ENCODE measurements at places on chromosomes 2 and 18.

DNA sequence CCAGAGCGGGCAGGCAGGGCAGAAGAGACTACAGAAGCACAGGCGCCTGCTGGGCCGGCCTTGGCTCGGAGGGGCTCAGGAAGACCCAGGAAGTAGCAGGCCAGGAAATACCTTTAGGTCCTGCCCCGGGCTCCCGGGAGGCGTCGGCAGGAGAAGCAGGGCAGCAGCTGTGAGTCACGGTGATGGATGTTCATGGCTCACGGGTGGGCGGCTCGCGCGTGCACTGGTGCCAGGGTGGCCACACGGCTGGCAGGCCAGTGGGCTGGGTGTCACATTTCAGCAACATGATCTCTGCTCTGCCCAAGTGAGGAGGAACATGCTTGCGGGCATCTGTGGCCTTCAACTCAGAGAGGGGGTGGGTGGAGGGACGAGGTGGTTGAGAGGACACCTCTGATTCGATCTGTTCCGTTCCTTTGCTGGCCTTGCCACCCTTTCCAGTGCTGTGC, 139.3 kb downstream of the KLHL29 start:
- DNase-seq, result peak; percentile 75

DNA sequence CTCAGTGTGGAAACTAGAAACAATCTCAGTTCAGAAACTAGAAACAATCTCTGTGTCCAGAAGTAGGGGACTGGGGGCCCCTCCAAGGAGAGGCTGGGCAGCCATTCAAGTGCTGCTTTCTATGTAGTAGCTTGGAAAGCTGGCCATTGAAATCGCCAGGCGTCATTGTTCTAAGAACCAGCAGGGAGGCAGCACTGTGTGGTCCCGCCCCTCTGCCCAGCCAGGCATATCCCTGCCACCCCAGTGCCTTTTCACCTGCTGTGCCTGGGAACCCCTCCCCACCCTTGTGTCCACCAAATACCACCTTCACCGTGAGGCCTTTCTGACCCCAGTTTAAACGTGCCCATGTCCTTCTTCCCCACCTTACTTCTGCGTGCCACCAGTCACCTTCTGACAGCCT, 221.6 kb downstream of the GBX2 start:
- DNase-seq, result no peak

- DNase-seq, result no peak
Measured at GRCh38 chr18:76977684-76978232, 154.8 kb downstream of the MBP start.

DNA sequence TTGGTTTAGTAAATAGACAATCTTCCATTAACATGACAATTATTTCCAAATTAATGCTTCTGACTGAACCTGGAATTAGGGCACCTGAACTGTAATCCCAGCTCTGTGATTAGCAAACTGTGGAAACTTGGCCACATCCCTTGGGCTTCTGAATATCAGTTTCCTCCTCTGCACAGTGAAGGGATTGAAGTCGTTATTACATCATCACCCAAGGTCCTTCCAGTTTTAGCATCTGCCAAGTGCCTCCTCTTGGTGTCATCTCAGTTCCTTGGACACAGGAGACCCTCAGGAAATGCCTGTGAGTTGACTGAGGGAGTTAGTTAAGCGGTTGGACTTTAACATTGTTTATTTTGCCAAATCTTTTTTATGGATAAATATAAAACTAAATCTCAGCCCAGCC, 64.8 kb downstream of the MOGAT1 start:
- no peak for DNase-seq

GRCh38 chr2:32825291-32825712, 121.5 kb upstream of the LTBP1 start:
- DNase-seq, result no peak

- DNase-seq, result no peak
Measured at GRCh38 chr2:60433018-60433596, 120.3 kb downstream of the BCL11A start.

GRCh38 chr2:159381574-159381973, 95.1 kb upstream of the WDSUB1 start:
- DNase-seq, result no peak

DNA sequence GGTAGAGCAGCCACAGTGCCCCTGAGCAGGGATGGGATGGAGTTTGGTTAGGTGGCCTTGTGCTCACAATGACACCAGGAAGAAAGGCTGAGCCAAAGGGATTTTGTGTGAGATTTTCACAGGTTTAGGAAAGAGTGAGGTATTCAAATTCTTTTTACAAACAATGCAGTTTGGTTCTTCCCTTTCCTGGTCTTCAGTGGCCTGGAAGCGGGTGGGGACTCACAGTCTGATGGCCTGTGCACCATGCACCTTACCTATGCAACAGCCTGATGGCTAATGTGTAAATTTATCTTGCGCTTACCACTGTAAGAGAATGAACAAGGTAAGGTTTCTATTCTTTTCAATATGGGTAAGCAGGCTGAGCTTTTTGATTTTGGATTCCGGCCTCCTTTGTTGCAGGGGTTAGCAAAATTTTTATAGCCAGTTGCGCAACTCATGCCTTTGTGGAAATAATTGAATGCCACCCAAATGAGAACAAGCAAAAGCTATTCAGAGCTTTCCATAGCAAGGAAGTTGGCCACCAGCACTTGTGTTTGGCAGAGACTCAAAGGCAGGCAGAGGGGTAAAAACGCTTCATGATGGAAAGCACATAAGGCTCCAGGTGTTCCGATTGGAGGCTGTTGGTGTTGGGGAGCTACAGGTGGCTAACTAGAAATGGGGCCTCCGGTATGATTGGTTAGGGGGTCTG, 23.8 kb upstream of the IL1R2 start:
- DNase-seq, result no peak

- no peak for DNase-seq
Measured at GRCh38 chr2:120685066-120685973, 50.3 kb upstream of the GLI2 start.

DNA sequence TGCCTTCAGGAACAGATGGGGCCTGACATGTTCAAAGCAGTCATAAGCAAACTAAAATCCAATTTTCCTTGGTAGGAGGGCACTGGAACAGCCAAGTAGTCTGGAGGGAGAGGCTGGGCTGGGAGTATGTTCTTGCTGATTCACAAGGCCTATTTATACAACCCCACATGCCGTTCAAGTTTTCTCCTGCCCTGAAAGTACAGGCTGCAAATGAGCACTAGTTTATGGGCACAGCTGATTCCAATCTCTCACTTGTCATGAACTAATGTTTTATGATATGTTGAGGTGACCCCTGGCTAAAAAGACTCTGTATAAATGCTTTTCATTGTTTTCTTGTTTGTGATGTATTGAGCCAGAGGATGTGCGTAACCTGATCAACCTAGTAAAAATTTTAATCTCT, 183.4 kb upstream of the SRD5A2 start:
- DNase-seq, result no peak

GRCh38 chr2:14261771-14262170, 370.7 kb upstream of the LRATD1 start:
- DNase-seq, result no peak

GRCh38 chr18:13548966-13549879, 177.1 kb downstream of the FAM210A start:
- DNase-seq, result no peak

- DNase-seq, result no peak
Measured at GRCh38 chr2:127598711-127599110, 47.2 kb upstream of the GPR17 start.

DNA sequence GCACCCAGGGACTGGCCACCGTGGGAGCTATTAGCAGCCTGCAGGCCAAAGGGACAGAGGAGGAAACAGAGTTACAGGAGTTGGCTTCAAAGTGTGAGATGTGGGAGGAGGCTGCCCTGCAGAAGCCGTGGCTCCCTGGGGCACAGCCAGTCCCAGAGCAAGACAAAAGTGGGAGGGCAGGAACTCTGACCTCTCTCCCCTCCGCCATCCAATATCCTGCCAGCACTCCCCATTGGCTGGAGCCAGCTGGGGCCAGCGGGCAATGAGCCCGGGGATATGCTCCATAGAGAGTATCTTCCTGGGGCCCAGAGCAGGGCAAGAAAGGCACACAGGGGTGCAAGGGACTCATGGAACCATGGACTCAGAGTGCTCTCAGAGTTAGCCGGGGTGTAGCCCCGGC, 143.1 kb downstream of the INHBB start:
- no peak for DNase-seq

DNA sequence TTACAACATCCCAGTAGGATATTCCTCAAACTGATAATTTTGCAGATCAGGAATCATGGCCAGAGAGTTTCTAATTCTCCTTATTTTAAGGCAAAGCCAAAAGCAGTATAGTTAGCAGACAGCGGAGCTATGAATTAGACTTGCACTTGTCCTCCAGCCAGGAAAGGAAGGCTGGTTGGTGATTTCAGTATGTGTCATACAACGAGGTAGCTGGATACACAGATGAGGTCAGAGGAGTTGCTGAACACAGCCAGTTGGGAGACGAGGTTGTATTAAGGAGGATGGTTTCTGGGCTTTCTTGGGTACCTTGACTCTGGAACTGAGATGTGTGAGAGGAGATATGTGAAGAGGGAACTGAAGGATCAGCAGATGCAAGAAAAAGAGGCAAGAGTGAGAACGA, 185.2 kb downstream of the SOX11 start:
- DNase-seq, result no peak

DNA sequence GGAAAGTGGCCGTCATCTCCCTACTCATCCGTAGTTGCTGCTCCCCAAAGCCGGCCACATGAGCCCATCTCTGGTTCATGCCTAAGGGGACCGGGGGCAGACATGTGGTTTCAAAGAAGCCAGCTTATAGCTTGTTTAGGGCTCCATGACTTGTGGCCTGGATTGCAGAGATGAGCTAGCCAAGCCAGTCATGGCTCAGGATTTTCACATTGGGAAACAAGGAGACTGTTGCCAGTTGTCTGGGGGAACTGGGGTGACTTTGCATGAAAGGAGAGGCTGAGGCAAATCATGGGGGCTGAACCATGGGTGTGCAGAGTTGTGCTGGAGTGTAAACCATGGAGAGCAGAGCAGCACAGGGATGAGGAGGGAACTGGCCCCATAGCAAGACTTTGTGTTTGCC, 183.0 kb upstream of the APCDD1 start:
- DNase-seq, result no peak

- no peak for DNase-seq
Measured at GRCh38 chr2:155145758-155146229, 447.3 kb downstream of the KCNJ3 start.

DNA sequence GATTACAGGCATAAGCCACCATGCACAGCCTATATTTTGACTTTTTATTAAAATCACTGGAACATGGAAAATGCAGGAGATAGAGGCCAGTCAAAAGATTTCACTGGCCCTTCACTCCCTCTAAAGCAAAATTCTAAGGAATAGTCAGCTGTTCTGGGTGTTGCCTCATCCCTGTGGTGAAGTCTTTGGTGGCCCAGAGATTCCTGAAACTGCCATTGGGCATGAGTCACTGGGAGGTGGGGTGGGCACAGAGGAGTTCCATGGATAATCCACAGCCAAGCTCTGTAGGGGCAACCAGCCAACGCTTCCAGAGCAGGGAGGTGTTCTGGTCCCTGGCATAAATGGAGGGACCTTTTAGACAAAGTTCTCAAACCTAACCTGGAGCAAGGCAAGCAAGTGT, 89.7 kb upstream of the TTC39C start:
- DNase-seq, result no peak

Data from right forelimb (tissue), 1 donor.